ENCODE measurements at places on chromosomes 4 and X.

DNA sequence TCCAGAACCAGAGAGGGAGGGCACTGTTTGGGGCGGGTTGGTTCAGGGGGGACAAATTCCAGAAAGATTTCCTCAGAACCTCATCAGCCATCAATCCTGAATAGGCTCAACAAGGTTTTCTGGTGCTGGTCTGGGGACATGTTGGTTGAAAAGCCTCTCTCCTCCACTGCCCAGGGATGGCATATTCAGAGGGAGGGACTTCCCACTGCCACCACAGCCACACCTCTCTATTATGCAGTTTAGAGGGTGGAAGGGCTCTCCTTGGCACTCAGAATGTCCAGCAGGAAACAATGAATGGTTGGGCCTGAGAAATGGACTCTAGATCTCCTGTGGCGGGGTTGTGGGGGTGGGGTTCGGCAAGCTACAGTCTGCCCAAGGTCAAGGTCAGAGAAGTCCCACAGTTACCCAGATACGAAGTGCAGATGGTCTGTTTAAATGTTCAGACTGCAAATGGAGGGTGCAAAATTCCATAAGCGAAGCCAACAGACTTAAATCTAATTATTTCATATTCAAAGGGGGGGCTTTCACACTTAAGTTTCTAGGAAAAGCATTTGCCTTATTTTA, 70.7 kb downstream of the LEF1 start:
- no peak for DNase-seq

DNA sequence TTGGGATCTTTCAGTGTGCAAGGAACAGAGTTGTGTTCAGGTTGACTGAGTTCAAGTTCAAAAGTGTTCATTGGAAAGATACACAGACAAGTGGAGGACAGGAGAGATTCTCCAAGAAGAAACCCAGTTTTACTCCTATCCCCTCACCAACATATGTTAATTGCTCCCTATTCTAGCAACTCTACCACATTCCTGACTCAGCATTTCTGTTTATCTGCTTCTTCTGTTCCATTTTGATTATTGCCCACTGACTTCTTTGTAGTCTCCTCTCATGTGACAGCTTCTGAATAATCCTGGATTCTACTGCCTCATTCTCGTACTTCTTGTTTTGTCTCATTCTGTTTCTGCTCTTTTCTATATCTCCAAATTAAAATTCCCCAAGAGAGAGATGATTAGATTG, 15.8 kb upstream of the SPANXC start:
- DNase-seq: no peak

- DNase-seq: no peak
Observed at GRCh38 chr4:75658876-75659275, 14.3 kb downstream of the G3BP2 start.

DNA sequence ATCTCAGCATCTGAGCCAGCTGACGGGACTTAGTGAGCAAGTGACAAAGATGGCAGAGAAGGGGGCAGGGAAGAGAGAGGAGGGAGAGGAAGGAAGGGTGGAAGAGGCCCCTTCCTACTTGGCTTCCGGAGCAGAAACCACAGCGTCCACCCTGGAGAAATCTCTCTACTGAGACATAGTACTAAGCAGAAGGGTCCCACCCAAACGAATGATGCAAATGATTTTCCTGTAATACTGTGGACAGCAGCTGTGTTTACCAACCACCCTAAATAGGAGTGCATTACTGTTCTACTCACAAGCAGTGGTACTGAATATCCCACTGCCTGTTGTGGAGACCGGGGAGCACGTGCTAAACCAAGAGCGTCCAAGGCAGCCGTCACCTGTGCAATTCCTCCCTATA, 29.4 kb downstream of the DTHD1 start:
- DNase-seq: no peak

DNA sequence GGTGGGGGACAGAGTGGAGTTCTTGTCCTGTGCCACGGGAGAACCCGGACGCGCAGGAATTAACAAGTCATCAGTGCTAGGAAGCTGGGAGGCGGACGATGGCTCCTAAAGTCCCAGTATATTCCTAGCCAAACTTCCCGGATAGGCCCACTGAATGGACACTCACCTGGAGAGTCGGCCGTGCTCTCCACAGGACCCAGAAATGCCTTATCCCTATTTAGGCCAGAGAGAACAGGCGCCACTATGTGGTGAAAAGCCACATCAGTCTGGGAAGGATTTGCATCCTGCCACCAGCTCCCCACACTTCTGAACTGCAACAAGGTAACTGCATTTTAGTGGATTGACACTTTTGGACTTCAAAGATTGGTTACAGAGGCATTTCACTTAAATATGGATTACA, 1.1 kb downstream of the CFAP299 start:
- peak; percentile 2 for DNase-seq

GRCh38 chr4:74516303-74516702, 71.4 kb downstream of the AREG start:
- DNase-seq: no peak

DNA sequence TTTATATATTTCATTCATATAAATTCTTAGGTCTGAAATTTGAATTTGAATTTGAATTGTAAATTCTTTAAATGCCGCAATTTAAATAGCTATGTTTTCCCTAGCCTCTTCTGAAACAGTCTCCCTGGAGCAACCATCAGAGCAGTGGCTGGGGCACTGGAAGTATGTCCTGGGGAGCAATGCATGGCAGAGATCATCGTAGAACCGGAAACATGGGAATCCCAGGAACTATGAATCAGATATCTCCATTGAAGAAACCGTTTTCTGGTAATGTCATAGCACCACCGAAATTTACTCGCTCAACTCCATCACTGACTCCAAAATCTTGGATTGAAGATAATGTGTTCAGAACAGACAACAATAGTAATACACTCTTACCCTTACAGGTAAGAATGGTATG, 4.9 kb downstream of the CPEB2 start:
- no peak for DNase-seq

- no peak for DNase-seq
Observed at GRCh38 chr4:130043732-130044160, 947.8 kb downstream of the C4orf33 start.

DNA sequence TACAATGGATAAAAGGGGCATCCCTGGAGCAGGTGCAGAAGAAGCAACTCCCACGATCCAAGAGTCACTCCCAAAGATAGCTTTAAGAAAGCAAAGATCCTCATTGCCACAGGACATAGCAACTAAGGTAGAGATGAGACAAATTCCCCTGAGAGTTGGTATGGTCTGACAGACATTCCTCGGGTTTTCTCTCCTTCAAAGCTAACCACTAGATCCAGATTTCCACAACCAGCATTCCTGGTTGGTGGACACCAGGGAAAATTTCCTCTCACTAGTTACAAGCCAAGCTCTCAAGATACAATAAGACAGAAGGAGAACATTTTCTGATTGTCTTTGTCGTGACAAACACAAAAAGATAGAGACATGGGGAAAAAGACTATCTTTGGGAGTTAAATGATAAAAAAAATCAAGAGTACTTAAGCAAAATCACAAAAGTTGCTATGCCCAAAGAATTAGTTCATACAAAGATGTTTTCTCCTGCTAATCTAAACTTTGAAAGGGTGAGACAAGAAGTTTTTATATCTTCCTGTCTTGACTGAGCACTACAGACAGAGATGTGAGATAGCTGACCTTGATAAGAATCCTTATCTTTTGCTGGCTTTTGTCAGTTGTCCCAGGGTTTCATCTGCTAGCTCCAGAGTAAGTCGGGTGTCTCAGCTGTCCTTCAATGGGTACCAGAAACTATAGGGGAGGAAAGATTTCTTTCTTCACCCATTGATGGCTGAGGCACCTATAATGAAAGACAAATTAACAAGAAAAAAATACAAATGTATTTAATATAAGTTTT, 200.5 kb downstream of the CENPC start:
- no peak for DNase-seq

- no peak for DNase-seq
Observed at GRCh38 chr4:102537269-102537668, 36.1 kb downstream of the NFKB1 start.

GRCh38 chr4:105895583-105896460, 551 bp downstream of the NPNT start:
- DNase-seq: no peak

- no peak for DNase-seq
Observed at GRCh38 chrX:24085101-24085500, 30.3 kb downstream of the EIF2S3 start.

- no peak for DNase-seq
Observed at GRCh38 chrX:153602601-153603000, 3.7 kb upstream of the CCNQ start.

GRCh38 chrX:111100191-111100590, 4.2 kb downstream of the PAK3 start:
- no peak for DNase-seq

- no peak for DNase-seq
Observed at GRCh38 chr4:159195361-159195769, 92.5 kb downstream of the RAPGEF2 start.

DNA sequence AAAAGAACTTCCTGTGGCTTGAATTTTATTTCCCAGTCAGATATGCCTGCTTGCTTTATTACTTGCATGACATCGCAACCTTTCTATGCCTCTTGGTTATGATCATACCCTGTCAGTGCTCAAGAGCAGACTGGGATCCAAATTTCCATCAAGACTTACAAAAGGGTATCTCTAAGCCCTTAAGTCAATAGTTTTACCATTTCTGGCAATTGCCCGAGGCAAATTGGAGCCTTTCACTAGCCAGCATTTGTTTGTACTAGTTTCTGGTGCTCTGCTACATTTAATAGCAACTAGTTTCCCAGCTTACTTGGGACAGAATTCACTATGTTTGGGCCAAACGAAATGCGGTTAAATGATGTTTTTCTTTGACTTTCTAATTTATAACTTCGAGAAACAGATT, 73.2 kb upstream of the ITM2A start:
- no peak for DNase-seq

- DNase-seq: peak; percentile 32
Observed at GRCh38 chrX:38006291-38006690, at the start of gene SYTL5. Gene SYTL5 (plus strand): TSS chrX:38006553. CDS start chrX:38033890, 27,337 bp downstream.

- DNase-seq: no peak
Observed at GRCh38 chr4:27288496-27288895, 427.9 kb downstream of the STIM2 start.

- DNase-seq: no peak
Observed at GRCh38 chr4:57424232-57424897, 314.2 kb upstream of the IGFBP7 start.

- DNase-seq: no peak
Observed at GRCh38 chrX:13121020-13121555, 76.7 kb upstream of the FAM9C start.

DNA sequence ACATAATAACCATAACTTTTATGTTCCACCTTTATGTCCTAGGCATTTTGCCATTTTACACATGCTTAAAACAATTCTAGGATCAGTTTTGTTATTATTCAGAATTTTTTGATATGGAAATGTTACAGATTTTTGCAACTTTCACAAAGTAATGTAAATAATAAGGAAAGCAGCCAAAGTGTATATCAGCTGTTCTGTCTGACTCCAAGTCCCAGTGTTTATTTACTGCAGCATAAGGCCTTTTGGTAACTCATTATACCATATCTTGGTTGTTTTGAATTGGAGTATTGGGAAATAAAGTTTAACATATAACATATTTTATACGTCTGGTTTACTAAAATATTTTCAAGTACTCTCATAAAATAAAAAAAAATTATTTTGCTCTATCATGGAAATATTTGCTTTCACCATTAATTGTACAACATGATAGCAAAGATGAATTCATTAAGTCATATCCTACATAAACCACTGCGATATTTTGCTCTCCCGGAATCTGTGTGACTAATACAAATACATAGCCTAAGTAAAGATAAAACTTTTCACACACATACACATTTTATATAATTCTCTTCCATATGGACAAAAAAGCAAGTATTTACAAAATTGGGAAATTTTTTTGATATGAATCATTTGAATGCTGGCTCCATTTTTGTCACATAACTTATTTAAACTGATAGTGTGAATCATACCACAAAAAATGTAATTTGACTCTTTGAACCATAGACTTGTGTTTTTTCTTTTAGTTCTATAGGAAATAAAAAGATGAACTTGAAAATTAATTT, 399.0 kb downstream of the PABPC4L start:
- no peak for DNase-seq

GRCh38 chrX:17433965-17434364, 59.0 kb downstream of the NHS start:
- no peak for DNase-seq

- no peak for DNase-seq
Observed at GRCh38 chr4:145618210-145618931, 814 bp upstream of the MMAA start.

- no peak for DNase-seq
Observed at GRCh38 chr4:10413177-10413576, 44.0 kb downstream of the ZNF518B start.

DNA sequence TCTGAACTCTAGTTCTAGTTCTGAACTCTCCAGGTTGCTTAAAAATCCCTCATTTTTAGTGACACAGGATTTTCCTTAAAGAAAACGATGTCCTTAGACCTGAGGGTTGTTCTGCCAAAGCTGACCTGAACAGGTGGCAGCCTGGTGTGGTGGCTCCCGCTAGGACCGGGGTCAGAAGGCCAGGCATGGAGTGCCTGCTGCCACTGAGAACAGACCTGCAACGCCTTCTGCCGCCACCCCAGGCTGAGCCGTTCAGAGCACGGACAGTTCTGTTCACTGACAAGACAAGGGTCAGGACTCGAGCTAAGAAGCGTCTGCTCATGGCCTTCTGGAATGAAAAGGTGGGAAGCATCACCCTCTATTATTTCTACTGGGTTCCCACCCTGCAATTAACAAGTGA, 15.8 kb downstream of the DCTD start:
- DNase-seq: no peak

- DNase-seq: no peak
Observed at GRCh38 chrX:66015900-66016689, 23.8 kb downstream of the VSIG4 start.

- no peak for DNase-seq
Observed at GRCh38 chr4:184612074-184612473, 37.2 kb downstream of the CASP3 start.

- DNase-seq: no peak
Observed at GRCh38 chr4:19262467-19262866, 989.2 kb upstream of the SLIT2 start.

DNA sequence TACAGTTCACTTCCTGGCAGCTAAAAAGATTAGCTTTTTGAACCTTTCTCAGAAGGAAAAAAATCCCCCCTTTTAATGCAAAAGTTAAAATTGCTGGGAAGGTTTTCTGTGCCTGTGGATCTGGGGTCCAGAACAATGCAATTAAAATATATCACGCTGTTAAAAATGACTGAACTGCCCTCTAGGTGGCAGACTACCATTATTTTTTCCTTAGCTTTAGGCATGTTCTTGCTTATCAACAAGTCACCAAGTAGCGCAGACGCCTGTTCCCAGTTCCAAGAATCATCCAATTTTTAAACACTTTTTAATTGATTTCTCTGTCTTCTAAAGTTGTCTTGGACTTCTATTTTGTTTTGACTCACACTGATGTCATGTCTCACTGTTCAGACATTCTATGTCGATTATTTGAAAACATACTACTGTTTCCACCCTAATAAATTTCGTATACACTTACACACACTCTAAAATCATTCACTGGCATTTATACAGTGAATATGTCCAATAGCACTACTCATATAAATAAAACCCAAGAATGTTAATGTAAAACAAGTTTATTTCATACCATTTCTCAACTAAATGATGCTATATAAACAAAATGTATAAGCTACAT, 661.6 kb downstream of the RAPGEF2 start:
- peak; percentile 2 for DNase-seq

All from NCI-H2029 treated with DMSO at 0.1 percent for 48 hours (cell line).